A673 (cell line): ENCODE measurements at places on chromosomes 16 and 17.

DNA sequence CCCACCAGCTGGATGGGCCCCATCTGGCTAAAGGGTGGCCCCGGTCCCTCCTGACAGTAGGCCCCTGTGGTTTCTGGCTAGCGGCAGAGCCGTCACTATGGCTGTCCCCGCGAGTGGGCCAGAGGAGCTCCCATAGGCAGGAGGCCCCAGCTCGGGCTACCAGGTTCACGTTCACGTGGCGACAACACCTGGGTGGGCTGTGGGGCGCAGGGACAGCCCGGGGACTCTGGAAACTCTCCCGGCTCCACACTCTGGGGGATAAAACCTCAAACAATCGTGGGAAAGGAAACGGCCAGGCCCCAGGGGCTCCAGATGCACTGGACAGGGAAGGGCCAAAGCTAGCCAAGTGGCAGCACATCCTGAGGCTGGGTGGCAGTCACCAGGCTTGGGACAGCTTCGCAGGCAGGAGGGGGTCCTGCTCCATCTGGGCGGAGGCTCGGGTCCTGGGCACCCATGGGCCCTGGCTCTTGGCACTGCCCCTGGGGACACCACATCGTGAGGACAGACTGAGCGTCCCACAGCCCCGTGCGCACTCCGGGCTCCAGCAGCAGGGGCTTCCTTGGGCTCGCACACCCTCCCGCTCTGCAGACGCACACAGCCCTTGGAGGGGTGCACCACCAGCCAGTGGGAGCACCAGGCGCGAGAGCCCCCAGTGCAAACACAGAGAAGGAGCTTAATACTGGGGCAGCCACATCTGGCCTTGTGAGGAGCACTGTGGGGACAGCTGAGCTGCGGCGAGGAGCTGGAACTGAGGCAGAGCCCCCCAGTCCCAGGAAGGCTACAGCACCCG is 4.4 kb downstream of the RNF166 start:
- DNase-seq, result no peak

DNA sequence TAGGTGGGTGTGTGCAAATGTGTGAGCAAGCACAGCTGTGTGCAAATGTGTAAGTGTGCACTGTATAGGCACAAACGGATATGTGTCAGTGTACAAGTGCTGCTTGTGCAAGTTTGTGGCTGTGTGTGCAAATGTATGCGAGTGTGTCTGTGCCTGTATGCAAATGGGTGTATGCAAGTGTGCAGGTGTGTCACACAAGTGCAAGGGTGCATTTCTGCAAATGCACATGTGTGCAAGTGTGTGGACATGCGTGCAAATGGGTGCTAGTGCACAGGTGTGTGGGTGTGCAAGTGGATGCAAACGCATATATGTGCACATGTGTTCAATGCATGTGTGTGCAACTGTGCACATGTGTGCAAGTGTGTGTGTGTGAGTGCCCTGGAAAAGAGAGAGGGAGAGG is 76.5 kb upstream of the TNRC6C start:
- DNase-seq, result no peak

- no peak for DNase-seq
These were observed 796 bp upstream of the CES3 start for GRCh38 chr16:66960270-66960669.

DNA sequence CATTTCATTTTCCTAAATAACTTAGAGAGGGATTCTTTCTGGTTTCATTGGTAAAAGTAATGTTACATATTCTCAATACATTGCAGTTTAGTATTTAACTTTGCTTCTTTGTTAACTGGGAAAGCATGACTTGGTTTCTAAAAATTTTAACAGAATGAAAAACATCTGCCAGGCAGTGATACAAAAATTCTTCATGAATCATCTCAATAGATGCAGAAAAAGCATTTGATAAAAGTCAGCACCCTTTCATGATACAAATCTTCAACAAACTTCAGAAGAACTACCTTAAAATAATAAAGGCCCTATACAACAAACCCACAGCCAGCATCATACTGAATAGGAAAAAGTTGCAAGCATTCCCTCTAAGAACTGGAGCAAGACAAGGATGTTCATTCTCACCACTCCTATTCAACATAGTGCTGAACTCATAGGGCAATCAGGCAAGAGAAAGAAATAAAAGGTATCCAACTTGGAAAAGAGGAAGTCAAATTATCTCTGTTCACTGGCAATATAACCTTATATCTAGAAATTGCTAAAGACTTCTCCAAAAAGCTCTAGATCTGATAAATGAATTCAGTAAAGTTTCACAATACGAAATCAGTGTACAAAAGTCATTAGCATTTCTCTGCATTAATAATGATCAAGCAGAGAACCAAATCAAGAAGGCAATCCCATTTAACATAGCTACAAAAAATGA is 50.4 kb downstream of the SLFN5 start:
- DNase-seq, result no peak

GRCh38 chr17:42806249-42806648 is 7.6 kb downstream of the CNTD1 start:
- no peak for DNase-seq

DNA sequence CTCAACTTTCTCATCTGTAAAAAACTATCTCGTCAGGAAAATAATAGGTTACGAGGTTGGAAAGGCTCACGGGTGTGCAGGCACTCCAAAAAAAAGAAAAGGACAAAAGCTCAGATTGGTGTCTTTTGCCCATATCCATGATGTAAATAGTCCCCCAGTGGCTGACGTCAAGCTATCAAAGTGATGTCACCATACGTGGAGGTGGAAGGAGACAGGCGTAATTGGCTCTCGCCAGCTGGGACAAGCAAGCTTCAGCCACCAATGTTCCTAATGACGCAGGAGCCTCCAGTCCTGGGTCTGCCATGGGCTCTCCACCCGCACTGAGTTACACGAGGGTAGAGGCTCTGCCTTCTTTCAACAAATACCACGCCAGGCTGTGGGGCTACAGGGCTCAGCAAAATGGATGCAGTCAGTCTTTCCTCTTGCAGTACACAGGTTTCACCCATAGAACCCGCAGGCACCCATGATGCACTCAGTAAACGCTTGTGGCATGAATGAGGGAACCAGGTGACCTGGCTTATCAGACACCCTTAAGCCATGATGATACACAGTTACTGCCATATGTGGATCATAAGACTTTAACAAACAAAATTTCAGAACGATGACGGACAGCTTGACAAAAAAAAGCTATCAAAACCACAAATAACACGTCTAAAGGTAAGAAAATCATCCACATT is 50.5 kb downstream of the COTL1 start:
- DNase-seq, result no peak

- DNase-seq, result no peak
These were observed 40.9 kb upstream of the JPH3 start for GRCh38 chr16:87561200-87562105.

GRCh38 chr17:55487695-55488432 is 23.4 kb downstream of the SMIM36 start:
- no peak for DNase-seq

- DNase-seq, result no peak
These were observed 157.2 kb downstream of the ENGASE start for GRCh38 chr17:79231766-79232287.

DNA sequence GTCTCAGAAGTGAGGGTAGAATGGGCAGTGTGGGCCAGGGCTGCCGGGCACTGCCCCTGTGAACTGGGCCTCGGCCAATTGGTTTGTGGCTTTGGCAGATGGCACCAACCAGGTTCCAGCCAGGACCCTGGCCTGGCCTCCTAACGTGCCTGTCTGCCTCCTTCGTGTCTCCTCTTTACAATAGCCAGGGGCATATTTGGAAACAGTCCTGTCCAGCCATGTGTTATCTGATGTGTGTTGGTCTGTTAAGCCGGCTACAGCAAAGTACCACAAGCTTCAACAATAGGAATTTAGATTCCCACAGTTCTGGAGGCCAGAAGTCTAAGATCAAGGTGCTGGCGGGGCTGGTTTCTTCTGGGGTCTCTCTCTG is 14.6 kb downstream of the CRISPLD2 start:
- no peak for DNase-seq

DNA sequence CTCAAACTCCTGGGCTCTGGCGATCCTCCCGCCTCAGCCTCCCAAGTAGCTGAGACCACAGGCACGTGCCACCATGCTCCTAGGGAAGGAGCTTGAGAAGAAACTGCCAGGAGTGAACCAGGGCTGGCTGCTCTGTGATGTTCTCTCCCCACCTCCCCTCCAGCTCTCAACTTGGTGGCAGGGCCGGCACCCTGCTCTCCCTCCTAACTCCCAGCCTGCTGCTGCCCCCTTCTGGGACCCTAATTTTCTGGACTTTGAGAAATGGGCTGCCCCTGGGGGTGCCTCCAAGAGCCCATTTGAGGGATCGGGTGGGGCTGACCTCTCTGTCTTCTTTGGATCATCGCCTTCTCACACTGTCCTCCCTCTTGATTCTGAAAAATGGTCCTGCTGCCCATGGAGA is 14.9 kb upstream of the STAT3 start:
- peak; percentile 15 for DNase-seq

DNA sequence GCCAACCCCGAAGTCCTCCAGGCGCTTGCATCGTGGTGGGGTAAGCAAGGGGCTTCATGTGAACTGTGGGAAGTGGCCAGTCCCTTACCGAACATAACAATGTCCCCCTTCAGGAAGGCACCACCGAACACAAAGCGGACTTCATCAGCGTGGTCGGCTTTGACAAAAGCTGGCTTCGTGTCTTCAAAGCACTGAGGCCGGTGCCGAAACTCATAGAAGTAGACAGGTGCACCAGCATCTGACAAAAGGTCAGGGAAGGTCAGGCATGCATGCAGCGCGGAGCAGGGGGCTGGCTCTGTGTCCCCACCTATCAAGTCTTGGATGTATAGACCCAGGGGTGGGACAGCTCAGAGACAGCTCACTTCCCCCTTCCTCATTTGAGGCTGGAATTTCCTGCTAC is 16.6 kb upstream of the CES1 start:
- DNase-seq, result no peak

GRCh38 chr17:48308581-48308980 is 121.4 kb downstream of the SKAP1 start:
- DNase-seq, result no peak

- DNase-seq, result no peak
These were observed 22.2 kb downstream of the CARD14 start for GRCh38 chr17:80191865-80192661.

DNA sequence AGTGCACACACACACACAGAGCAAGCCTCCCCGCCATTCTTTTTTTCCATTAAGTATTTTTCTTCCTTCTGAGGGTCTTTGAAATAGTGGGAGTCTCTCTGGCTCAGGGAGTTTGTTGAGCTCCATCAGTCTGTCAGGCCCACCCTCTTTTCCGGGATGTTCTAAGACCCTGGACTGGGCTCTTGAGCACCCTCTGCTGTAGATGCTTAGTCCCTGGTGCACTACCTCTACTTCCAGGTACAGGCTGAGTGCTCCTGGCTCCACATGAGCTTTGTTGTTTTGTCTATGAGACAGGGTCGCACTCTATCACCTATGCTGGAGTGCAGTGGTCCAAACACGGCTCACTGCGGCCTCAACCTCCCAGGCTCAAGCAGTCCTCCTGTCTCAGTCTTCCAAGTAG is 20.7 kb downstream of the LIMD2 start:
- no peak for DNase-seq

GRCh38 chr16:85637061-85637807 is 24.1 kb downstream of the GSE1 start:
- no peak for DNase-seq

DNA sequence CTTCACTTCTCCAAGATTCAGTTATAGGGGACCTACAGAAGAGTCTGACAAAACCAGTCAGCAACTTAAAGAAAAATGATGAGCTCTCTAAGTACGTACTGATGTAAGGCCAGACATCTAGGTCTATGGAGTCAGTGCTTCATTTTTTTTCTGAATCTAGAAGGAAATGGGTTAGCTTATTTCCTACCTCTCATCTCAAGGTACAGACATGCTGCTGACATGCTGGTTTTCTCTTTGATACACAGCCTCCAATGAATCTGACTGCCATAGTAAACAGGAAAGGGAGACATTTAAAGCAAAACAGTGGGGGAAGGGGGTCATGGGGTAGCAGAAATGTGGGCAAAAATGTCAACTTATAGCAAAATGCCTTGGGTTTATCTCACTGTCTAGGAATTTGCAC is 16.4 kb downstream of the CDR2 start:
- DNase-seq, result no peak

DNA sequence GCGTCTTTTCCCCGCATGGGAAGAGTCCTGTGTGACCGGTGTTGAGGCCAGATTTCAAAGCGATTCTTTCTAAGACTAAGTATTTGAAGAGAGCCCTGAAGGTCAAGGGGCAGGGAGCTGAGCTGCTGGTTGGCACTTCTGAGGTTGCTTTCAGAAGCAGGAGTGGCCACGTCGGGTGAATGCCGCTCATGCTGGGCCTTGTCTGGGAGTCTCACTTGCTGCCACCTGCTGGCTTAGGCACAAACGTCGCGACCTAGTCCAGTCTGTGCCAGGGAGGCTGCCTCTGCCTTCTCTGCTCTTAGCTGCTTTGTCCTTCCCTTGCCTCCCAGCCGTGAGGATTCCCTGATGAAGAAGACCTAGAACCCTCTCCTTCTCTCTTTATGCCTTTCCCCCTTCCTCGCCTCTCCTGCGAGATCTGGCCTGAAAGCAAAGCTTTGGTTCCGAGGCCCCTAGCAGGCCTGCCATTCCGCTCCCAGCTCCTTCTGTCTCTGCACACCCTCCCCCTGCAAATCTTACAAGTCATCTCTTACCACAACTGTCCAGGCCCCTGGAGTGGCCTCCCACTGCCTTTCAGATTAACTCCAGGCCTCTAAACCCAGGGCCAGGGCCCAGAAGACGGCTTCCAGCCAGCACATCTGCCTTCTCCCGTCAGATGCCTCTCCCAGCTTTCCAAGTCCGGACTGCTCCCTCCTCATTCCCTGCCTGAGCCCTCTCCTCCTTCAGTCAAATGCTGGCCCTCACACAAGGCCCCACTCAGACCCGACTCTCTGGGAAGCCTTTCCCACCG is 11.4 kb downstream of the CTNS start:
- DNase-seq, result peak; percentile 55

DNA sequence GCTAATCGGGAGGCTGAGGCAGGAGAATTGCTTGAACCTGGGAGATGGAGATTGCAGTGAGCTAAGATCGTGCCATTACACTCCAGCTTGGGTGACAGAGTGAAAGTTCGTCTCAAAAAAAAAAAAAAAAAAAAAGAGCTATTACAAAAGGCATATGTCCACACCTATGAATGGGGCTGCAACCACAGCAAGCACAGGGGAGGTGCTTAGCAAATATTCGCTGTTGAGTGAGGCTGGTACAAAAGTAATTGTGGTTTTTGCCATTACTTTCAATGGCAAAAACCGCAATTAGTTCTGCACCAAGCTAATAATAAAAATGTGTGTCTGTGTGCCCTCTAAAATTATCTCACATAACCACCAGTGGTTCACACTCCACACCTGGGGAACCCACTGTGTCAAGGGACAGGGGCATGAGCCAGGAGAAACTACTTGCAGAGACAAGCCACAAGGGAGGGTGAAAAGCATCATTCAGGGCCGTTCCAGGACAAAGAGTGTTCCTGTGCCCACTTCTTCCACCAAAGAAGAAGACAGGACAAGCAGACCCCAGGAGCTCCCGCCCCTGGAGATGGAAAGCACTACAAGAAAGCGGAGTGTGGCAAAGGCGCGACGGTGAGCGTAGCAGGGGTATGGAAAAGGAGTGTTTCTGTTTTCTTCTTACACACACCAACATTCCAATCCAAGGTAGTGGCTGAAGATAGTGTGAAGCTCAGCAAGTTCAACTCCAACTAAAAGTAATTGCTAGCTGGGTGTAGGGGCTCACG is 84.4 kb upstream of the CNEP1R1 start:
- no peak for DNase-seq
